ENCODE measurements at places on chromosomes 3 and 15.

DNA sequence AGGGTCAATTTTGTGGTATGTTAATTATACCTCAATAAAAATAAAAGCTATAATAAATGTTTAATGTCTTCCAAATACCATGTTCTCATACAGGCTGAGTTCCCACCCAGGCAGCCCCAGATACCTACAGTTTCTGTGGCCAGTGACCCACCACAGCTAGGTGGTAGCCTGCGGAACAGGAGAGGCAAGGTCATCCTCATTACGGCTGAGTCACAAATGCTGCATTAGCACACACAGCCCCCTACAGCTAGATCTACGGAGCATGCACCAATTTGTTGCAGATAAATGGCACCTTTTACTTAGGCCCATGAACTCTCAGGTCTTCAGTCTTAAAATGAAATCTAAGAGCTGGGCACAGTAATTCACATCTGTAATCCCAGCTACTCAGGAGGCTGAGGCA is 5.1 kb downstream of the SPATA12 start:
- DNase-seq: no peak

DNA sequence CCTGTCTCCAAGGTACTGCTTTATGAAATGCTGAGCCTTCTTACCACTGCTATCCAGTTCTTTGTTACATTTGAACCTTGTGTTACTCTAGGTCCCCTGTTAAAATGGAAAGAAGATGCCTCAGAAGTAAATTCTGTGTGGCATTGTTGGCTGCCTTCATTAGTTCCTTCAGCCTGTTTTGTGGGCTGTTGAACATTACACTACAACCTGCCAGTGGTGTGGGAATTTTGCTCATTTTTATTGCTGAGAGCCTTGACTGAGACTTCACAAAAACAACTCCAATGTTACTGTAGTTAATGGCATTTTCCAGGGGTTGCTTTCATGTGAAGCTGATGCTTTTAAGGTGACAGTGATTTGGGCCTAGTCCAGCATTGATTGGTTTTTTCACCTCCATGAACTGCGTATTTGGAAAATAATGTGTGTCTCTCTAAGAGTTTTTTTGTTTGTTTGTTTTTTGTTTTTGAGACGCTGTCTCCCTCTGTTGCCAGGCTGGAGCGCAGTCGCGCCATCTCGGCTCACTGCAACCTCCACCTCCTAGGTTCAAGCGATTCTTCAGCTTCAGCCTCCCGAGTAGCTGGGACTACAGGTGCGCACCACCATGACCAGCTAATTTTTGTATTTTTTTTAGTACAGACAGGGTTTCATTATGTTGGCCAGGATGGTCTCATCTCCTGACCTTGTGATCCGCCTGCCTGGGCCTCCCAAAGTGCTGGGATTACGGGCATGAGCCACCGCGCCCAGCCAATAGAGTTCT is 4.3 kb downstream of the MAPK6 start:
- DNase-seq: no peak

DNA sequence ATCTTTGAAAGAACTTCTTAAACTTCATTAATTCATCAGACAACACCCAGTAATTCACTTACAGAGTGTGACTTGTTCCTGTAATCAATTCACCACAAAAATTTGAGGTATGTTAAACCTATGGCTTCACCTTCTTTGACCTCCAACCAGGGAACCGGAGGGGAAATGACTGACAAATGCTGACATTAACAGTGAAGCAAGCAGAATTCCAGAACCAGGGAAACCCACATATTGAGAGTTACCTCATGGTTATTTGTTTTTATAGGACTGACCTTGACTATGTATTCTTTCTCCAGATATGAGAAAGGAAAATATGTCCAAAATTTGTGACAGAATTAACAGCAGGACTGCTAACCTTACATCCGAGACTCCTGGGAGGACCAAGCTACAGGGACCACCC is 2.7 kb downstream of the P3H2 start:
- DNase-seq: no peak

- DNase-seq: no peak
Measured at GRCh38 chr15:51323749-51324148, 14.6 kb downstream of the CYP19A1 start.

DNA sequence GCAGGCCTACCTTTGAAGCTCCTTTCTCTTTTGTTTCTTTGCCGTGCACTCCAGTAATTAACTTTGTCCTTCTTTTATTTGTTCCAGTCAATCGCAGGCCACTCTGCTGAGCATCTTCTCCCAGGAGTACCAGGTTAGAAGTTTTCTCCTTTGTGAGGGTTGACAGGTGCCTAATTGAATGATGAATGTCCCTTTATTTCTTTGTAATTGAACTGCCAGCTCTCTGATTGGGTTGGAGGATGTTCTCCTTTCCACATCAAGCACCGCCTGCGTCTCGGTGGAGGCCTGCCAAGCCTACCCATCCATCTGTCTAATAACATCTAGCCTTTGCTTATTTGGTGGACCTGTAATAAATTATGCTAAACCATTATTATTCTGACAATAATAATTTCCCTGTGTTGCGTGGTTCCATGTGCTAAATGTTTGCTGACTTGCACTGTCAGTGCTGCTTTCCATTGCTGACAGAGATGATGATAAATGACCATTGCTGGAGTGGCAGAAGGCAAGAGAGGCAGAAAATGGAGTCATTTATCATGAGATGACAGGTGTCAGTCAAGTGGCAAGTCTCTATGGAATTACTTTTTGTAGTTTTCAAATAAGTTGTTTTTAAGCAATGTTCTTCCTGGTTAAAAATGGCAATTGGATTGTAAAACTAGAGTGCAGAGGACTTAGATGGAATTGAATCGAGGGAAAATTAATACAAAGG is 64.9 kb downstream of the CDIN1 start:
- DNase-seq: no peak

- DNase-seq: no peak
Measured at GRCh38 chr3:39250116-39250747, 29.6 kb downstream of the CX3CR1 start.

GRCh38 chr3:15384510-15385237 is 42.7 kb downstream of the METTL6 start:
- DNase-seq: no peak

GRCh38 chr3:159882367-159882766 is 106.3 kb upstream of the IL12A start:
- no peak for DNase-seq

DNA sequence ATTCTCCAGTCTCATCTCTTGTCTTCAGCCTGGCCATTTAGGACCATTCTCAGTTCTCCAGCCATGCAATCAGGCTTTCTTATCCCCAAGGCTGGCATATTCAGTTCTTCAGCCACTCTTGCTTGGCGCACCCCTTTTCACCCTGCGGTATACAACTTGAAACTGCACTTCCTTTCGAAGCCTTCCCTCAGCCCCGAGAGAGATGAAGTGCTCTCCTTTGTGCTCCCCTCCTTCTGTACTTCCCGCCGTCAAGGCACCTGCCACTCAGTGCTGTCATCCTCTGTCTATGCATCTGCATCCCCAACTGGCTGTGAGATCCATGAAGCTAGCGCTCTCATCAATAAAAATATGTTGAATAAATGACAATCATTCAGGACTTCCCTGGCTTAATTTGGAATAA is 45.7 kb downstream of the MORC1 start:
- DNase-seq: no peak

GRCh38 chr3:111737047-111737705 is 121.9 kb upstream of the PHLDB2 start:
- DNase-seq: no peak

DNA sequence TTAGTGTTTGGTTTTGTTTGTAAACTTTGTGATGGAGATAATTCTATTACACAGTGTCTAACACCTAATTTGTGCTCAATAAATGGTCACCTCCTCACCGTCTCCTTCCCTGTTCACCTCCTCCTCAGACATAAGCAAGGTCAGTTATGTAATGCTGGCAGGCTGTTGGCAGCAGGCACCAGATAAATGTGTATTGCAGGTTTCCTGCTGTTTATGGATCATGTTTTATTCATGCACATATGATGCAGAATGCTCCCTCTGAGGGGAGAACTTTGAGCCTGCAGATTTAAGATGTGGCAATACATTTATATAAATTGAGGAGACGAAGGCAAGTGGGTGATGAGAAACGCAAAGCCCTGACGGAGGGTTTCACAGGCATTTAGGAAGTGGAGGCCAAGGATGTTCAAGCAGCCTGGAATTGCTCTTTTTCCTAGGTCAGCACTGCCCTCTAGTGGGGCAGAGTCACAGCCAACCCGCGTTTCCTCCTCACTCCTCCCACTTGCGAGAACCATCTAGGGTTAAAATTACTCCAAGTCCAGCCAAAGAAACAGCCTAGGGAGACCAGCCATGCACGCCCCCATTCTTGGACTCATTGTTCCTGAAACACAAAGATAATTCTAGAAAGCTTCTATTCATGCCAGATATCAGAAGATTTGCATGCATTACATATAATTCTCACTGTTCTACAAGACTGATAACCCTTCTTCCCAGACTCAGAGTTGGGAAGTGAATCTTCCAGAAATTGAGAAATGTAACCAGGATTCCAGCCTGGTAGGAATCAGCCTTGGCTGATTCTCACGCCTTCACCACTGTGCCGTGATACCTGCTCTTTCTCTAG is 228.7 kb downstream of the SLCO3A1 start:
- no peak for DNase-seq

DNA sequence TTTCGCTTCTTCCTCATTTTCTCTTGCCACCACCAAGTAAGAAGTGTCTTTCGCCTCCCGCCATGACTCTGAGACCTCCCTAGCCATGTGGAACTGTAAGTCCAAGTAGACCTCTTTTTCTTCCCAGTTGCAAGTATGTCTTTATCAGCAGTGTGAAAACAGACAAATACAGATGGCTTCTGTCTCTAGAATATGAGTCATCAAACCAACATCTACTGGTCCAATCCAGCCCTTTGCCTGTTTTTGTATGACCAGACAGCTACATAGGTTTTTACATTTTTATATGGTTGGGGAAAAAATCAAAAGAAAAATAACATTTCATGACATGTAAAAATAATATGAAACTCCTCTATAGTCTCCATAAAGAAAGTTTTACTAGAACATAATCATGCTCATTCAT is 118.7 kb upstream of the PTPRG start:
- DNase-seq: no peak

DNA sequence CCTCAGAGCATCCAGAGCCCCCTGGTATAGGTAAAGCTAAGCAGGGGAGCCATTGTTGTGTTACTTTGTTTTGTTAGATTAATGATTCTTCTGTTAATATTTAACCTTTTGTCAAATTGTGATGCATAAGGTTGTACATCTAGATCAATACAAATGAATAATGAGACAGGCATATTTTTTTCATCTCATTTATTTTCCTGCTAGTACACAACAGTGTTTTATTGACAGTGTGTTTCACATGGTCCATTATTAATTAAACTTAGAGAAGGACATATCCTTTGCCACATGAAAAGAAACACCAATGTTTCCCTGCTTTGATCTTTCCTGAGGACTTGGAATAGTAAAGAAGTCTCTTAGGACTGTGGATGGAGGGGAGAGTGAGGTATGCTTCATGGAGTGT is 543.6 kb upstream of the CFAP20DC start:
- no peak for DNase-seq

DNA sequence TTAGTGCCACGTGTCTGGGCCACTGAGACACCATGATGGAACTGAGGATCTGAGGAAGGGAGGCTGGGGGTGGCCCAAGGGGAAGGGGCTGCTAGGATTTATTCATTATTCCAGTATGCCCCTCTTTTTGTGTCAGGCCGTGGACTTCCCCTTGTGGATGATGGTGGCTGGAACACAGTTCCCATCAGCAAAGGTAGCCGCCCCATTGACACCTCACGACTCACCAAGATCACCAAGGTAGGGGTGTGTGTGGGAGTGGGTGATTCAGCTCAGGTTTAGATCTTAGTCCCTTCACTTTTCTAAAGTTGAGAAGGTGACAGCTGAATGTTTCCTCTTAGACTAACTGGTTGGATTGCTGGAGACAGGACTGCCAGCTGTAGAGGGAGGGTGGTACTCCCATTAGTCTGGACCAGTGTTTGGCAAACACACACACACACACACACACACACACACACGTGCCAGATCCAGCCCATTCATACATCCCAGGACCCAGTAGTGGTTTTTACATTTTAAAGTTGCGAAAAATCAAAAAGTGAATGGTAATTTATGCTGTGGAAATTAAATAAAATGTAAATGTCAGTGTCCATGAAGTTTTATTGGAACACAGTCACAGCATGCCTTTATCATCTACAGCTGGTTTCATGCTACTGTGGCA is 11.4 kb downstream of the EIF4G1 start:
- DNase-seq: no peak

DNA sequence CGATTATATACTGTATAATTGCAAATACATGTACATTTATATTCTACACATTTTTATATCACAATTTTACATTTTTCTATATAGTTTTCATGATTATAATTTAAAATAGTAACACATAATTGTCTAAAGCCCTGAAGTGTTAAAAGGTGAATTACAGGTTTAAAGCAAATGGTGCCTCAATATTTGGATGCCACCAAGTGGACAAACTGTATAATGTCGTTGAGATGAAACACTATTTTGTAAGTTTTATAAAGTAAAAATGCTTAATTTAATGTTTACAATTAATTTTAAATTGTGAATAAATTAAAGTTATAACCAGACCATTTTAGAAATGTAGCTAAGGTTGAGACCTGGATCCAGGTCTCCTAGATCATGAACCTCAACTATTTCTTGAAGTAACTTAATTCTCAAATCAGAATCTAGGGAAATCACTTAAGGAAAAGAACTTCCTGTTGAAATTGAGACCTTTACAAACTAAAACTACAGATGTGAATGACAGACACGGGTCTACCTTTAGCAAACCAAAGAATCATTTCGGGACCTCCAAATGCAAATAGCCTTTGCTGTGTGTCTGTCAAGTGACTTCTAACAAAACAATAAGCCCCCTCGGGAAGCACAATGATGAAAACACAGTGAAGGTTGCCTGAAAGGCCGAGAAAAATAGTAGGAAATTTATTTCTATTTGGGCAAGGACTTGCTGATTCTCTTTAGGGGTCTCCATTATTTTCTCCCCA is 37.8 kb downstream of the EHHADH start:
- no peak for DNase-seq

GRCh38 chr3:24224666-24225384 is 269.8 kb downstream of the THRB start:
- DNase-seq: no peak

DNA sequence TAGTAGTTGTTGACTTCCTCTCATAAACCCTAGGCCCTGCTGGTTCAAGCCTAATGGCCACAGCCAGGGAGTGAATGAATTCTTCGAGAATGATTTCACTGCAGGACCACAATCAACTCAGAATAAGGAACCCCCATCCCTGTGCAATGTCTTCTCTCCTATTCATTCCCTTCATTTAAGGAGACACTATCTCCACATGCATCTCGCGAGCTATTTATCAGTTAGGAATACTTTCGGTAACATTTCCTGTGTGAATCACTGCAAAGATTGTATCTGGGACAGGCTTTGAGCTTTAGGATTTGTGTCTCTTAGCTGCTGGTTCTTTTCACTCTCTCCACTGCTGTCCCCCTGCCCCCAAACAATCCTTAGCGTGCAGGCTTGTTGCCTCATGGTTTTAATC is 94.4 kb downstream of the MYLK start:
- DNase-seq: no peak

Data from T-helper 17 cell (primary cell).